Anterior cingulate cortex (tissue), 58 donors: ENCODE measurements at places on chromosomes 12 and 14.
A peak's percentile ranks its signal among the peaks of the same experiment; 100 is the strongest.

DNA sequence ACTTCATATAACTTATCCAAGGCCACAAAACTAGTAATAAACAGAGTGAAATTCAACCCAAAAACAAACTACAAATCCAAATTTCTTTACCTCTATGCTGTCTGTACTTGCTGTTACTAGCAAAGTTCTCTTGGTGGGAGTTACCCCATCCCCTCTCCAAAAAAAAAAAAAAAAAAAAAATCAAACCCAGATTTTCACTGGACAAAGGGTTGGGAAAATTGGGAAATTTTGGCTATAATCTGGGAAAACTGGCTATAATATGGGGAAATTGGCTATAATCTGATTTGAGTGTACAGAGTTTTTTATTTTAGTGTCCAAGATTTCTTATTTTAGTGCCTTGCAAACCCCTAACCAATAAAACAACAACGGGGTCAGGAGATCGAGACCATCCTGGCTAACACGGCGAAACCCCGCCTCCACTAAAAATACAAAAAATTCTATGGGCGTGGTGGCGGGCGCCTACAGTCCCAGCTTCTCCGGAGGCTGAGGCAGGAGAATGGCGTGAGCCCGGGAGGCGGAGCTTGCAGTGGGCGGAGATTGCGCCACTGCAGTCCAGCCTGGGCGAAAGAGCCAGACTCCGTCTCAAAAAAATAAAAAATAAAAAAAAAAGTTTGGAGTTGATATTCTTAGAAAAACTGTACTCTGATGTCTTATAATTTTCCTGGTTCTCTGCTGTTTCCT, 148.4 kb downstream of the CHST11 start:
- no peak for DNase-seq

GRCh38 chr12:96183734-96184370, 10.3 kb upstream of the ELK3 start:
- no peak for DNase-seq

GRCh38 chr12:113445544-113446171, 23.5 kb downstream of the SDSL start:
- no peak for DNase-seq

GRCh38 chr14:56195704-56196103, 77.5 kb downstream of the PELI2 start:
- no peak for DNase-seq

DNA sequence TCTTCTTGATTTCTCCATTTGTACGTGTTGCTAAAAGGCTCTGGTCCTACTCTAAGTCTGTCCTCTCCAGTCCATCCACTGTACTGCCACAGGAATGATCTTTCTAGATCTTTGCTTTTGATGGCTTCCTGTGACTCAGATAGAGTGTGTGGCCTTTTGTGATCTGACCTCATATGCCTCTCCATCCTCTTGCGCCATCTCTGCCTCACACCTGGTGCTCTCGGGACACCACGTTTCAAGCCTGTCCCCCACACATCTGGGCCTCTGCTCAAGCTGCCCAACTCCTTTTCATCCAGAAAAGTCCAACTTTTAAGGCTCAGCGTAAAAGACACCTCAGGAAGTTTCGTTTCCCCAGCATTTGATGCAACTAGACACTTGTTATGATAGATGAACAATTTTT, 39.0 kb downstream of the DCAF4 start:
- DNase-seq: no peak

DNA sequence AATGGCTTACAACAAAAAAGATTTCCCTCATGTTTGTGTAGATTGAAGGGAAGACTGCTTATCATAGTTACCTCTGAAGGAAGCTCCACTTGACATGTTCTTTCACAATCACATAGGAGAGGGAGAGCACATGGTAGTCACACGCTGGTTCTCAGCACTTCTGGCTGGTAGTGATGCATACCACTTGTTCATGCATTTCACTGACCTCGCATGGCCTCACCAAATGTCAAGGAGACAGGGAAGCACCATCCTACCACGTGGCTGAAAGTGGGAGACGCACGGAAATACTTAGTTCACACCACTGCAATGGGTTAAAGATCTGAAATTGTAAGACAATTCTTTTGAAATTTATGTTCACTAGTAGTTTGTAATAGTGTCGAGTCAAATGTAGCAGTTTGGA, 74.0 kb downstream of the PDE3A start:
- DNase-seq: no peak

GRCh38 chr12:32322354-32322753, 77.0 kb upstream of the FGD4 start:
- DNase-seq: no peak

- DNase-seq: peak; percentile 84
Observed at GRCh38 chr12:56193025-56193578, 3.8 kb upstream of the SMARCC2 start.

- DNase-seq: no peak
Observed at GRCh38 chr12:94263011-94263811, 114.8 kb downstream of the PLXNC1 start.

- no peak for DNase-seq
Observed at GRCh38 chr12:105041186-105041585, 43.1 kb downstream of the ALDH1L2 start.

DNA sequence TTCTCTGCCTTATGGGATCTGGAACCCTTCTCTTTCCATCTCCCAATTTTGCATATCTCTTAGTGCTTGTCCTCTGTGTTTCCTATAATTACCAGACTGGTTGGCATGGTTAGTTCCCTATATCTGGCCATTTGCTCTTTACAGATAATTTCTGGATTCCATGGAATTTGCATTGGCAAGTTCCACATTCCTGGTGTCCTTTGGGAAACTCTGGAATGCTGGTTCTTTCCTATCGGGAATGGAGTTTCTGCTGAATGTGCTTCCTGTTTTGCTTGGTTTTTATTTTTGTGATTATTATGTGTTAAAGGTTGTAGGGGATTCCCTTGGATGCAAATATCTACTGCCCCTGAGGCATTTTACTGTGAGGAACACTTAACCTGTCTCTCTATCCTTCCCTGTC, 193.0 kb upstream of the BTG1 start:
- no peak for DNase-seq

- DNase-seq: no peak
Observed at GRCh38 chr14:66476964-66477363, 9.2 kb upstream of the CCDC196 start.

GRCh38 chr12:122202017-122202416, 1.5 kb upstream of the B3GNT4 start:
- no peak for DNase-seq

DNA sequence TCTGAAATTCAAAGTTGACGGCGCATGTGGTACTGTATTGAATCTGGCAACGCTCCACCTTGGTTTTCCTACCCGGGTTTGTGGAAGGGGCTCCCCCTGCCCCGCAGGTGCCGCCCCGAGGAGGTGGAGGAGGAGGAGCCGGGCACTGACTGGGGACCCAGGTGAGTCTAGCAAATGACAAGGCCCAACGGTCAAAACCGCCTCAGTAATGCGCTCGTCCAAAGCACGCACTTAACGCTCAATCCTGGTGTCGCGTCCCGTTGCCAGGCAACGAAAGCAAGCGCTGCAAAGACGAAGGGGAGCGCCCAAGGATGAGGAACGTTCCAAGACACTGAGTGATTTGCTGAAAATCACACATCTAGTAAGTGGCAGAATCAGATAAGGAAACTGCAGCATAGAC, 24.0 kb upstream of the CLEC4E start:
- DNase-seq: no peak

DNA sequence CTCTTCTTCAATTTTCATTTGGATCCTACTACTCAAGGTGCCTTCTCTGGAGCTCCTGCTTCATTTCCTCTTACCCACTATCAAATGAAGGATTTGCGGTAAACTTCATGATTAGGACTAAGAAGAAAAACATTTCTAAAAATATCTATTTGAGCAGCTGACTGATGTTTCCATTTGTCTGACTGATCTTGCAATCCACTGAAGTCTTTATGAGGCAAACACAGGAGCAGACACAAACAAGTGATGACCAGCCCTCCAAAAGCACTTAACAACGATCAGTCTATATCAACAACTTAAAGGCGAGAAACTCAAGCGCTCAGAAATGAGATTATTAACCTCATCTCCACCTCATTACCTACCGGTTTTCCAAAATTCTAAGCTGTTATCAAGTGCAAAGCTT, 26.2 kb downstream of the OSBPL8 start:
- DNase-seq: no peak

GRCh38 chr14:92207928-92208265, 86.1 kb downstream of the CPSF2 start:
- DNase-seq: no peak

DNA sequence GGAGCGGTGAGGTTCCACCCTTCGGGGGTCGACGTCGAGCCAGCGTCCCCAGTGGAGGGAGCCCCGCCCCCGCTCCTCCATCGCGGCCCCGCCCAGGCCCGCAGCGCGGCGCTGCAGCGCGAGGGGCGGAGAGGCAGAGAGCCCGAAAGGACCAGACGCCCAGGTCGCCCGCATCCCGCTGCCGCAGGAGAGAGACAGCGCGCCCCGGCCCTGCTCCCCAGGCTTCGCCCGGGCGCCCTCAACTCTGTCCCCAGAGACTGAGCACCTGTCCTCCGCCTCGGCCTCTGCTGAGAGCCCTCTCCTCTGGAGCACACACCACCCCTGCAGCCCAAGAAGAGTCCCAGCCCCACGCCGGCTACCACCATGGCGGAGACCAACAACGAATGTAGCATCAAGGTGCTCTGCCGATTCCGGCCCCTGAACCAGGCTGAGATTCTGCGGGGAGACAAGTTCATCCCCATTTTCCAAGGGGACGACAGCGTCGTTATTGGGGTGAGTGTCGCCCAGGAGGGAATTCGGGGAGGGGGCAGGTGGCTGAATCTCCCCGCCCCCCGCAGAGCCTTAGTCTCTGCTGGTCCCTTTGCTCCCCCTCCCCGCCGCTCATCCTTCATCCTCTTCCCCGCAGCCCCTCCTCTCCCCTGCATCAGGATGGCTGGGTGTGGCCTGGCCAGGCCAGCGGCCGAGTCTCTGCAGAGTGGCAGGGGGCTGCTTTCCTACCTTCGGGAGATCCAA, at the start of gene KIF5A:
KIF5A (plus strand) TSS at position 136 of the 732 bp plus-strand sequence; CDS start at position 364, 228 bp downstream.
- peak; percentile 41 for DNase-seq

GRCh38 chr12:44694017-44694416, 182.1 kb downstream of the NELL2 start:
- no peak for DNase-seq

DNA sequence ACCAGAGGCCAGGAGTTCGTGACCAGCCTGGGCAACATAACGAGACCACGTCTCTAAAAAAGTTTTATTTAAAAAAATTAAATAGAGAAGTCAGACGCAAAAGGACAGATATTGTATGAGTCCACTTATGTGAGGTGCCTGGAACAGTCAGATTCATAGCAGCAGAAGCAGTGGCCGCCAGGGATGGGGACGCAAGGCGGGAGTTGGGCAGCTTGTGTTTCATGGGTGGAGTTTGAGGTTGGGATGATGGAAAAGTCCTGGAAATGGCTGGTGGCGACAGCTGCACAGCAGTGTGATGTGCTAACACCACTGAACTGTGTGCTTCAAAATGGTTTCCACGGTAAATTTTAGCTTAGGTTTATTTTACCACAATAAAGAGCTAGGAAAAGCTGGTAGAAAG, 57.6 kb upstream of the DDX11 start:
- no peak for DNase-seq

GRCh38 chr12:14768823-14769405, 34.4 kb downstream of the WBP11 start:
- no peak for DNase-seq

GRCh38 chr14:97379091-97379531, 581.9 kb downstream of the VRK1 start:
- no peak for DNase-seq

DNA sequence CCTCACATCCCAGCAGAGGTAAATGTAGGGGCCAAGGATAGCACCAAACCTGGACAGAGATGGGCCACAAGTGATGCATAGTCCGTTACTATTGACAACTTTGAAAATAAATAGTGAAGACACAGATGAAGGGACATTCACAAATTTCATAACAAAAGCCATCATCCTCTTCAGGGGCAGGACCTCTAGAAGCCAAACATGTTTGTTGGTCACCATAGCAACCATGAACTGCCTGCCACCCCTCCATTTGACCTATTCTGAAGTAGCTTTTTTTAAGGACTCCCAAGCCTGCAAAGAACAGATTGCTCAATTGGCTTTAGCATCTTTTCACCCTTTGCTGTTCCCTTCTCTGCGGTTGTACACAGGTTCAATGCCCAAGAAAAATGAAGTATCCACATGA, 35.7 kb upstream of the MDM1 start:
- no peak for DNase-seq

GRCh38 chr14:54652188-54652587, 85.3 kb downstream of the SAMD4A start:
- no peak for DNase-seq

DNA sequence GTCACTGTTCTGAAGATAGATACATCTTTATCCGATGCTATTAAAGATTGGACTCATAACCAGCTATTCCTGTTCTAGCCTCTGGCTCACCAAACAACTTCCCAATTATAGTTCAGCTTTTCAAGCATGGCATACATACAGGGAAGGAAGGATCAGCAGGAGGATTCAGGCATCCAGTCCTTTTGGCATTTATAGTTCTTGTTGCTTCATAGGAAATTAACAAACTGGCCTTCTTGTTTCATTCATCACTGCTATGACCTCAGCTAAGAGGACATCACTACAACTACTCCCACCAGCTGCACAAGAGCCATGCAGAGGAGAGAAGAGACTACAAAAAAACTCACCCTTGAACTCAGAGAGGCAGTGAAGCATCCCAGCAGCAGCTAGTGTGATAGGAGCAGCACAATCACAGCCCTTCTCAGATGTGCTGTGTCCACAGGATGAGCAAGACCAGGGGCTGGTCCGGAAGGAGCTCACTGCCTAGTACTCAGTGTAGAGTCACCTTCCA, 100.5 kb downstream of the SPTSSA start:
- no peak for DNase-seq

- DNase-seq: no peak
Observed at GRCh38 chr14:59199614-59200013, 11.1 kb downstream of the DAAM1 start.

DNA sequence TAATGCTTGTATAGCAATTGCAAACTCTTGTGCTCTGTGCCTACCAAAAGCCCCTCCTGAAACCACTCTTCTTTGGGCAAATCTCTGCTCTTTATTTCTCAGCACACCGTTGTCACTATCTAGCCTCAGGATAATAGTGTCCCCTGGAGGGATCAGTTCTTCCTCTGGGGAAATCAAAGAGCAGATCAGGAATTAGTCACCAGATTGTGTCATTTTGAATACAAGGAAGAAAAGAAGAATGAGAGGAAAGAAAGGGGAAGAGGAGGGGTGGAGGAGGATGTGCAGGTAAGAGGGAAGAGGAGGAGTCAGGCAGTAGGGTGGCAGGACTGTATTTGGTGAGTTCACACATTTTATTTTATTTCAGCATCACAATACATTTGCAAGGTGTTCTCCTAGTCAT, 256.4 kb downstream of the GRIN2B start:
- no peak for DNase-seq

DNA sequence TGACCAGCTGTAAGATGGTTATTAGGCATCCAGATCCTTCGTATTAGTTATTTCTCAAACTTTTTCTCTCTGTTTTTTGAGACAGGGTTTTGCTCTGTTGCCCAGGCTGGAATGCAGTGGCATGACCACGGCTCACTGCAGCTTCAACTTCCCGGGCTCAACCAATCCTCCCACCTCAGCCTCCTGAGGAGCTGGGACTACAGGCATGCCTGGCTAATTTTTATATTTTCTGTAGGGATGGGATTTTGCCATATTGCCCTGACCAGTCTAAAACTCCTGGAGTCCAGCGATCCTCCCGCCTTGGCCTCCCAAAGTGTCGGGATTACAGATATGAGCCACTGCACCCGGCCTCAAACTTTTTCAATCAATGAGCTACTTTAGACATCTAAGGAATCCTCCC, 33.1 kb downstream of the FZD10 start:
- no peak for DNase-seq

GRCh38 chr12:2324387-2324786, 271.6 kb downstream of the CACNA1C start:
- no peak for DNase-seq

- no peak for DNase-seq
Observed at GRCh38 chr14:92605274-92605940, 91.8 kb downstream of the RIN3 start.
